ENCODE measurements at places on chromosomes 2 and 18.

DNA sequence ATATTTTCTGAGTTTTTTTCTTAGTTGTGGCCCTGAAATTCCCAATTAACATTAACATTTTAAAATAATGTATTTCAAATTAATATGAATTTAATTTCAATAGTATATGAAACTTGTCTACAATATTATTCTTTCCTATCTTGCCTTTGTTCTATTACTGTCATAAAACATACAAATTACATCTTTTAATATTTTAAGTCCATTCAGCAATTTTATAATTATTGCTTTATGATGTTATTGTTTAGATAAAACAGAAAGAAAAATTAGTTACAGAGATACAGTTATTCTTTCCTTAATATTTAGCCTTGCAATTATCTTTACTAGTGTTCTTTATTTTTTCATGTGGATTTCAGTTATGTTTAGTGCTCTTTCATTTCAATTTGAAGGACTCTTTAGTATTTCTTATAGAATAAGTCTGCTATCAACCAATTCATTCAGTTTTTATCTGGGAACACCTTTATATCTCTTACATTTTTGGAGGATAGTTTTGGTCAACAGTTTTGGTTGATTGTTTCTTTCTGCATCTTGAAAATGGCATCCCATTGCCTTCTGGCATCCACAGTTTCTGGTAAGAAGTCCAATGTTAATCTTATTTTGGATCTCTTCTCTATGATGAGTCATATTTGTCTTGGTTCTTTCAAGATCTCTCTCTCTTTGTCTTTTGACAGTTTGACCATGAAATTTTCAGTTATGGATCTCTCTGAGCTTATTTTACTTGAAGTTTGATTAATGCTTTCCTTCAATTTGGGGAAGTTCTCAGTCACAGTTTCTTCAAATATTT is 76.9 kb upstream of the CHST9 start:
- no peak for DNase-seq

DNA sequence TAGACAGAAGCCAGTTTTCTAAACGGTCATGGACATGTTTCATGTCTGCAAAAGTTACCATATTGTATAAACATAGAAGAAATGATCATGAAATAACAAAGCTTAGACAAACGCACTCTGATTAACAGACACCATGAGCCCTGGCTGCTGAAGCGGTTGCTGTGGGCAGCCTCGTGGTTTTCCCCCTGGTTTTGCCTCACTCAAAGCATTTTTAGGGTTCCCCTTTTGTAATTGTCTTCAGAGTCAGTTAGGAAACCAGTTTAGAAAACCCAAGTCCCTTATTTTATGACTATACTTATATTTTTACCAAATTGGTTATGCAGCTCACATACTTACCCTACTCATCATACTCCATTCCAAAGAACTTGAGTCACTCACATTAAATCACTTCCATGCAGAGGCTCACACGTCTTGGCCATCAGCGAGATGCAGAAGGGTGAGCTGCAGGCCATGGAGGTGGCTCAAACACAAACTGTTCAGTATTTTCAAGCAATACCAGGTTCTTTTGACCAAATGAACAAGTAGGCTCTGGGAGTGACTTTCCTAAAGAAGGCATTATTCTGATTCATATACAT is 105.6 kb upstream of the SALL3 start:
- no peak for DNase-seq

- no peak for DNase-seq
These were observed 571.2 kb upstream of the ZEB2 start for GRCh38 chr2:145090841-145091761.

GRCh38 chr2:39437522-39438296 is 624 bp upstream of the MAP4K3 start:
- peak; percentile 42 for DNase-seq

DNA sequence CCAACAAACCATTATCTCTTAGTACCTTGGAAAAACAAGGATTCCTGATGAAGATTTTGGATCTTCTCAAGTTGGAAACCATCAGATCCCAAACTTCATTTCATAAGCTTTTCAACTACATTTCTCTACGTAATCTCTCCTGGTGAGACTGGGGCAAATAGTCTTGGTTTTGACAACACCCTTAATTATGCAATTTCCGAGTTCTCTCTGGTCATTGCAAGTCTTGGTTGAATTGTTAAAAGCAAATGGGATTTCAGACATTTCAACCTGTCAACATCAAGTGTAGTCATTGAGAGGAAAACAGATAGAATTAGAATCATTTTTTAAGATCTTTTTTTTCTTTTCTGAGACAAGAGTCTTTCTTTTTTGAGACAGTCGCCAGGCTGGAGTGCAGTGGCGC is 26.2 kb downstream of the KLF7 start:
- DNase-seq, result no peak

DNA sequence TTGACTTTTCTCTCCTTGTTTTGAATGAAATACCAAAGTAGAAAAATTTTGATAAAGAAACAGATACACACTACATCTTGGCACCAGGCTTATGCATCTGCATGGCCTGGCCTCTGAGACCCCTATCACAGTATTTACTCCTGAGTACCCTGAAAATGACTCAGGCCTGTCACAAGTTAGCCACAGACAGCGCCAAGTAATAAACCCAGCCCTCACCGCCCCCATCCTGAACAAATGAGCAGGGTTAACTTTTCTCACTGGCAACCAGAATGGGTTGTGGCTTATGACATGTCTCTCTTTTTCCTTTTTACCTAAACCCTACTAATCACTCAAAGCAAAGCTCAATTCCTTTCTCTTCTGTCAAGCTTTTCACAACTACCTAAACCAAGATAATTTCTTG is 35.3 kb downstream of the SPRED2 start:
- no peak for DNase-seq

GRCh38 chr2:71071681-71072398 is 3.4 kb downstream of the NAGK start:
- DNase-seq, result peak; percentile 65

All from CD4-positive, alpha-beta T cell treated with Interferon gamma for 1 hour (primary cell).